Mesangial cell (primary cell): ENCODE measurements at places on chromosomes 16 and 17. TPM values are rescaled to one million over a fixed set of nuclear protein-coding genes. Genes with fewer than 3 reads are reported as not detected.

The HOXB6 gene
- total RNA-seq = 14.5 and 29.4 TPM in 2 replicates

The ITGB3 gene
- 148 and 185 TPM in 2 replicates for total RNA-seq

The CDH8 gene
- total RNA-seq = 1.3 and 10.3 TPM in 2 replicates

The HEATR9 gene
- total RNA-seq = not detected in 2 replicates

The LRRC75A gene
- 1.5 TPM in 1 of 2 replicates, not detected in the other for total RNA-seq

The TUFM gene
- total RNA-seq = 198 and 222 TPM in 2 replicates

The CSH2 gene
- total RNA-seq = not detected in 2 replicates

The HBA1 gene
- not detected in 2 replicates for total RNA-seq

The METTL22 gene
- total RNA-seq = 28.2 and 29.2 TPM in 2 replicates

The ASB16 gene
- total RNA-seq = 0.51 TPM in 1 of 2 replicates, not detected in the other

The P3H4 gene
- 64.4 and 101 TPM in 2 replicates for total RNA-seq

The TMEM94 gene
- total RNA-seq = 67.1 and 74.8 TPM in 2 replicates

The ZNF768 gene
- 32.4 and 46.5 TPM in 2 replicates for total RNA-seq

The MAP2K6 gene
- 2.1 and 2.4 TPM in 2 replicates for total RNA-seq

The CX3CL1 gene
- 2.4 and 12.9 TPM in 2 replicates for total RNA-seq

The SLC12A3 gene
- total RNA-seq = not detected in 2 replicates

The KCNG4 gene
- not detected in 2 replicates for total RNA-seq

The FCSK gene
- 9.0 and 20.5 TPM in 2 replicates for total RNA-seq

The KRT39 gene
- not detected in 2 replicates for total RNA-seq

The DYNC1LI2 gene
- total RNA-seq = 53.8 and 54.1 TPM in 2 replicates

The METTL2A gene
- total RNA-seq = 17.6 and 21.0 TPM in 2 replicates

The BCAR1 gene
- total RNA-seq = 148 and 190 TPM in 2 replicates

The AMFR gene
- total RNA-seq = 108 and 120 TPM in 2 replicates

The KRT12 gene
- 0.13 TPM in 1 of 2 replicates, not detected in the other for total RNA-seq

The KRTAP4-6 gene
- not detected in 2 replicates for total RNA-seq

The ATP6V0A1 gene
- total RNA-seq = 27.1 and 55.4 TPM in 2 replicates

The ZFPM1 gene
- total RNA-seq = 1.6 and 4.2 TPM in 2 replicates

The VAT1L gene
- 0.98 and 2.5 TPM in 2 replicates for total RNA-seq

The EPX gene
- total RNA-seq = not detected in 2 replicates

The GCGR gene
- 0.63 TPM in 1 of 2 replicates, not detected in the other for total RNA-seq

The CDH3 gene
- 6.4 and 24.0 TPM in 2 replicates for total RNA-seq

The IL4R gene
- total RNA-seq = 17.6 and 25.0 TPM in 2 replicates

The SLC4A1 gene
- total RNA-seq = not detected in 2 replicates

The PTX4 gene
- total RNA-seq = 0.13 TPM in 1 of 2 replicates, not detected in the other

The SLC5A10 gene
- total RNA-seq = 0.13 TPM in 1 of 2 replicates, not detected in the other

The CCDC200 gene
- total RNA-seq = not detected in 2 replicates

The ITGB4 gene
- 4.1 and 85.9 TPM in 2 replicates for total RNA-seq

The TLCD3A gene
- 24.0 and 37.0 TPM in 2 replicates for total RNA-seq

The TPSB2 gene
- total RNA-seq = not detected in 2 replicates

The ANKFY1 gene
- total RNA-seq = 18.7 and 25.0 TPM in 2 replicates

The PRAC2 gene
- not detected in 2 replicates for total RNA-seq
